ENCODE measurements at places on chromosomes 4 and X.

DNA sequence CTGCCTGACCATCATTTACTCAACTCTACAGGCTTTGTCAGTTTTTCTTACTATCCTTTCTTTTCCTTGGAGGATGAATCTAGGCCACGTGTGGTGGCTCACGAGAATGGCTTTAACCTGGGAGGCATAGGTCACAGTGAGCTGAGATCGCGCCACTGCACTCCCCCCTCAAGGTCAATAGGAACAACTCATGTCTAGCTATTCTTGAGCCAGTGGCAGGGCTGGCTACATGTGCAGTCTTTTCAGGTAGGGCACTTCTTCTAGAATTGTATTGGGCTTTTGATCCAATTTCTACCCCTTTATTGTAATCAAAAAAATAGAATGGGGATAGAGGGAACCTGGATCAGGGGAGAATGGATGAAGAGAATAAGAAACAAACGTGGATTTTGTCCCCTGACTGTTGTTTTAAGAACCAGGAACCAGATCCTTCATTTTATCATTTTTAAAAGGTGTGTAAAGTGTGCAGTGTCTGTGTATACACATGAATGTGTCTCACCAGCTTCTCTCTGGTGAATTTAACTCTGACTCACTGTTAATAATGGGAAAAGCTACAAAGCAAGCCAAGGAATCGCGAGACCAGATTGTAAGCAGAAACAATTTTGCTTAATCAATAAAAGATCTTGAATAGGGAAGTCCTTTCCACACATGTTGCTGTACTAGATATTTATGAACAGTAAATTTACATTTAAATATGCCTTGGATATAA lies 283.9 kb upstream of the GPC4 start:
- peak; percentile 1 for DNase-seq

DNA sequence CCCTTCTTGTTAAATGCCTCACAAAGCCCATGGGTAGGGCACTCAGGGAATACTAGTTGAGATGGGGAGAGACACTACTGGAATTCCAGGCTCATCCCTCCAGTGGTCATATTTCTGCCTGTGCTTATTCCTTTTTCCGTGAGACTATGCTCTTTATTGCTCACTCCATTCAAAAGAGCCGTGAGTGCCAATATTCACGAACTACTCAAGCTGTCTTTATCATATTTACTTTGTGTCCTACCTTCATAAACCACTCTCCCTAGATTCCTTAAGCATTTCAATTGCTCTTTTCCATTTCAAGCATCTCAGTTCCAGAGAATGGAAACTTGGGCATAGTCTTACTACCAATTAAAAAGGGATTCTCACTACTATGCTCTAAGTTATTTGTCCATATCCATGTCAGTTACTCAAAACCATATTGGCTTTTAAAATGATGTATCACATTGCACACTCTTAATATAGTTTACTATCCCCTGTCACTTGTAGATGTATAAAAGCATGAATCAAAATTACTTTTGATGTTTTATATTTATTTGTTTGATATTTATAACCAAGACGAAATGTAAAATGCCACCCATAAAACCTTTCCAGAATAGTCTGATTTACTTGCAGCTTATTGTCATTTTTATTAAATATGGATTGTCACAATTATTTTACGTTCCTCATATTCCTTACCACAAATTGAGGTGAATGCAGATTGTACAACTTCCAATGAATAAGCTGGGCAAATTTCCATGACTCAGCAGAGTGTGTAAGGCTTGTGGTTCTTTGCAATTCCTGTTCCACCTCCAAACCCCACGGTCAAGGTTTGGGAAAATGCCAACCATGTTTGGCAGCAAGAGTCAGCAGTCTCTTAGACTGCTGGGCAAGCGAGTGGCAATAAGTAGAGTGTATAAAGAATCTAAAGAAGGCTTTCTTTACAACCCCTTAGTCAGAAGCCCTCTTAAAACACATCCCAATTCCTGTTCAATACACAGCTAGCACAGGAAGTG lies 24.4 kb downstream of the ENOX2 start:
- DNase-seq = peak; percentile 93

DNA sequence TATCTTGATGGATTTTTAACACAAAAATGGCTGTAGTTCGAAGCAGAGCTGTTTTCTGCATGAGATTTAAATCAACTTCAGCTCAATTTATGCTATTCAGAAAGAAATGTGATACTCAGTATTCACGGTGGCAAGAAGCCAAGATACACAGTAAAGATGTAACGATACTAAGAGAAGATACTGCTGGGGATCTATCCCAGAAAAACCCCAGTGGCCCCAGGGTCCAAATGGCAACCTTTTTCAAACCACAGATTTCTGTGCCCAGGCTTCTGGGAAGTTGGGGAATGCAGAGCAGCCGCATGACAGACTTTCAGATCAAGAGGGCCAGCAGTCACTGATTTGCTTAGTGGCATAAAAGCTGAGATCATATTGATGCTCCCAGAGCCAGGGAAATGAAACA lies 353.9 kb downstream of the AFF2 start:
- DNase-seq = peak; percentile 55

- DNase-seq = no peak
Observed at GRCh38 chr4:121299367-121299766, 81.5 kb downstream of the QRFPR start.

GRCh38 chrX:71525316-71525715 lies 7.6 kb upstream of the OGT start:
- no peak for DNase-seq

GRCh38 chr4:150934022-150934421 lies 81.1 kb downstream of the LRBA start:
- DNase-seq = no peak

DNA sequence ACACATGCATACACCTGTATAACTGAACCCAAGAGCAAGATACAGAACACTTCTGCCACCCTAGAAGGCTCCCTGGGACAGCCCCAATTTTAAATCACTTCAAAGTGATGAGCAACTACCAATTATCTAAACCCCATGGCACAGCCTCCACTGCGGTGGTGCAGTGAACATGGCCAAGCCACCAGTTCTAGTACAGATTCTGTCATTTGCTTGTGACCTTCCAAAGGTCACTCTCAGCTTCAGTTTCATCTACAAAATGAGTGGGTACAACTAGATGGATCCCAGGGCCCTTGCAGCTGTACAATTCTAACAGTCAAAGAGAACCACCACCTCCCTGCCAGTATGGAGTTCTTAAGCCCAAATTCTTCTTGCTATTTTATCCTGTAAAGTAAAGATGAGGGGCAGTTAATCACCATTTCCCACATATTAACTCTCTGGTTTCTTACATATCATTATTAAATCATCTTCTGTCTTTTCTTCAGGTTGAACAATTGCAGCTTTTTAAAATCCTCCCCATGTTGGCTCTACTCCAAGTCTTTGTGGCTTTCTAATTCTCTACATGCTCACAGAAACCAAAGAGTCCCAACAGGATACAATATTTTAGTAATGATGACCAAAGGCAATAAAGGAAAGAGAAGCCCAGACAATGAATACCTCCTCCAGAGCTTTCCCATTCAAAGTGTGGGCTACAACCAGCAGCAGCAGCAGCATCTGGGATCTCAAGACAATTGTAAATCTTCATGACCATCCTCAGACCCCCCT lies 39.0 kb upstream of the GPM6B start:
- DNase-seq = peak; percentile 68

DNA sequence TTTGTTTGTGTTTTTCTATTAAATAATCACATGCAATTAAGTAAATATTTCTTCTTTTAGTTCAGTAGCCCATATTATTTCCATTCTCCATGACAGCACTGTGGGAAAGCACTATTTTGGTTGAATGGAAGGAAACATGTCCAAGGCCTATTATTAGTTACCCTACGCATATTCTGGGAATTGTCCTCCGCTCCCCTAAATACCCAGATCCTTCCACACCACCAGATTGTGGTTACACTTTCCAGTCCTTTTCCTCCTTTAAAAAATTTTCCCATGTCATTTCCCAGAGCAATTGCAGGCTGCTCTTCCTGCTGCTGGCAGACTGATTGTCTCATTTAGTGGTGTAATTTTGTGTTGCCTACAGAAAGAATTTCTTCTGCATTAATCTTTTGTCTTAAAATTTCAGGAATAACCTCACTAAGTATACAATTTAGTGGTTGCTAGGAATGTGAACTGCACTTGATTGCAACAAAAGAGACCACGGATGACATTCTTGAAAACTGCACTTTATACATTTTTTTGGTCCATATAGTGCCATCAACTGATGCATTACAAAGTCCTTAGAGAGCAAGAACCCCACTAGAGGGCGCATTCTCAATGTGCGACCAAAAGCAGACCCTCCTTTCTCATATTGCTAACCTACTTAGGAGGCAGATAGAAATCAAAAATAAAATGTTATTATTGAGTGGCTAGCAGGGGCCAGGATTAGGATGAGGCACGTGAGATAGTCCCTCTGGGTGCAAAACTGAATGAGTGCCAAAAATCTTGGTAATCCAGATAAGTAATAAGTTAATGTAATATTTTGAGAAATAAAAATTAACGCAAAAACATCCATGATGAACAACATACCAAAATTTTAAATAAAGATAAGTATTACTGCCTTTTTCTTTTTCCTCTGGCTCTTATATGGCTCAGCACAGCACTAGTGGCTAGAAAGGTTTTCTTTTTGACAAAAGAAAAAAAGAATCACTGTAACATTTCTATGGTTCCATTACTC lies 98.8 kb upstream of the IQCM start:
- DNase-seq = peak; percentile 67

GRCh38 chrX:136708348-136708747 lies 60.4 kb downstream of the CD40LG start:
- DNase-seq = no peak

- peak; percentile 82 for DNase-seq
Observed at GRCh38 chr4:18882468-18882867, 860.9 kb upstream of the LCORL start.
